ENCODE measurements at places on chromosomes 12 and 14.

GRCh38 chr12:94532490-94533422 lies 73.1 kb upstream of the CEP83 start:
- H3K4me1 ChIP-seq = peaks cover 8% of the 10 kb centered on the region
- H3K36me3 ChIP-seq = no peaks in the 10 kb centered on the region
- H3K4me3 ChIP-seq = no peak overlapping the region
- H3K27me3 ChIP-seq = peaks cover 23% of the 10 kb centered on the region

GRCh38 chr12:1201030-1201429 lies 210.0 kb downstream of the ERC1 start:
- no peak overlapping the region for H3K27ac ChIP-seq
- H3K4me3 ChIP-seq = no peak overlapping the region
- H3K36me3 ChIP-seq = peaks cover 3% of the 10 kb centered on the region
- H3K27me3 ChIP-seq = no peaks in the 10 kb centered on the region

DNA sequence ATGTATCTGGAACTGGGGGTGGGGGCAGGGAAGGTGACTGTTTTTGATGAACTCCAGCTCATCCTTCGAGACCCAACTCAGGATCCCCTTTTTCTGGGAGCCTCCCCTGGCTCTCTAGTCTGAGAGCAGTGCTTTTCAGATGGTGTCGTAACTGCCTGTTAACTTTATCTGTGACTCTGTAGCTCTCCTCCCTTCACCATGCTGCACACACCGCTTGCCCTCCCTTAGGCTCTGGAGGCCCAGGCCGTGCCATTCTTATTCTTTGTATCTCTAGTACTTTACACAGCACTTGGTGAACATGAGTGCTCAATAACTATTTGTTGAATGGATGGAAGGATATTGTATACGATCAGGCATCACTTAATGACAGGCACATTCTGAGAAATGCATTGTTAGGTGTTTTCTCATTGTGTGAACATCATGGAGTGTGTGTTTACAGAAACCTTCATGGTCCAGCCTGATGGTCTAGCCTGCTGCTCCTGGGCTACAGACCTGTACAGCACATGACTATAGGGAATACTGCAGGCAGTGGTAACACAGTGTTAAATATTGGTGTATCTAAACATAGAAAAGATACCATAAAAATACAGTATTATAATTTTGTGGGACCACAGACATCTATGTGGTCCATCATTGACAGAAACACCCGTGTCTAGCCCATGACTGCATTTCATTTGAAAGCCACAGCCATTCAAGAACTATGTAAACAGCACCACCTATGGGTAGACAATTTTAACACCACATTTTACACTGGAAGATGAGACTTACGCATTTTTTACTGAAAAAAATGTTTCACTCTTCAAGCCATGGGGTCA lies 91.8 kb downstream of the EML1 start:
- H3K27me3 ChIP-seq = peaks cover 45% of the 10 kb centered on the region
- H3K27ac ChIP-seq = no peak overlapping the region
- H3K36me3 ChIP-seq = no peaks in the 10 kb centered on the region

DNA sequence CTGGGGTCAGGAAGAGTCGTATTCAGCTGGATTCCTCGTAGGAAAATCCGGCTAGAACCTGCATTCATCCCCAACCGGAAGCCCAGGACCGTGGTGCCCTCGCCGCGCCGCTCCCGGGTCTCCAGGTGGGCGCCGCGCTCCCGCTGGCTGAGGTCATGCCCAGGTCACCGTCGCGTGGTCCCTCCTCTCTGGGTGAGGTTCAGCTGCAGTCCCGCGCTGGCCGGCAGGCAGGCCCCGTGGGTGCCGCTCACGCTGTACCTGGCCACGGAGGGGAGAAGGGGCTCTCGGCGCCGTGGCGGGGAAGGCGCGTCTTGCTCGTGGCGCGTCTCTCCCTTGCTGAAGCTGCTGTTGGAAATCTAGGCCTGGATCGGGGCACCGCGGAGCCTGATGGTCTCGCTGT lies 44.5 kb downstream of the LRTM2 start:
- H3K27me3 ChIP-seq = peaks cover 45% of the 10 kb centered on the region
- H3K27ac ChIP-seq = no peak overlapping the region
- no peak for DNase-seq
- no peak overlapping the region for H3K4me3 ChIP-seq

DNA sequence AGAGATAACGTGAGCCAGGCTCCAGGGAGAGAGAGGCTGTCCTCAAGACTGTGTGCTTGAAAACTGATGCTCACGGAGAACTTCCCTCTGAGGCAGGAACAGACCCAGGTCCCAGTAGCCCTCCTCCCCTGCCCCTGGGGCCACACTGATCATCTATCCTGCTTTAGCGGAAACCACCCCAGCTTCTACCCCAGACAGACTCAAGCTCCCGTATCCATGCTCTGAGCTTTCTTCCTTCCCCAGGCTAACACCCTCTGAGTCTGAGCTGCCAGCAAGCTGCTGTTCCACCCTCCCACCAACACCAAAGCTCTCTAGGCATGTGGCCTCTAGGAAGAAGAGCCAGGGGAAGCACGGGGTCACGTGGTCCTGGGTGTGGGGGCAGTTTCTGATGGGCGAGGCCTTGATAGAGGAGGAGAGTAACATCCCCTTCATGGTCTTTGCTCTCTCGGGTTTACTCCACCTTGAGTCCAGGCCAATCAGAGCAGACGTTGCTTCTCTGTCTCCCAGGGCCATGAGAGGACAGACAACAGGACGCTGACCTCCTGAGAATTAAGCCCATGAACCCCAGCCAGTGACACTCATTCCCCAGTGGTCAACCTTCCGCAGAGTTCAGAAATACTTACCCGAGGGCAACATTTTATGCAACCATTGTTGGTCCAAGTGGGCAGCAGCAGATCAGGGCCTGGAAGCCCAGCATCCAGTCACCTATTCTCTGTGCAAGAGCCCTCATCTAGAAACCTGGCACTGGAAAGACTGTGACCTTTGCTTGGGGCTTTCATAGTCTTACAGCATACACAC lies 1.4 kb downstream of the PCK2 start:
- DNase-seq = no peak
- H3K36me3 ChIP-seq = peaks cover 9% of the 10 kb centered on the region
- peak overlapping the region; percentile 96 for H3K27ac ChIP-seq
- H3K4me1 ChIP-seq = peaks cover 40% of the 10 kb centered on the region
- peak overlapping the region; percentile 94 for H3K4me3 ChIP-seq

GRCh38 chr12:124713436-124714082 lies 146.1 kb upstream of the NCOR2 start:
- no peaks in the 10 kb centered on the region for H3K36me3 ChIP-seq
- H3K4me3 ChIP-seq = peak overlapping the region; percentile 70
- DNase-seq = peak; percentile 42
- H3K4me1 ChIP-seq = peaks cover 23% of the 10 kb centered on the region

- H3K27me3 ChIP-seq = peaks cover 14% of the 10 kb centered on the region
- DNase-seq = no peak
- H3K36me3 ChIP-seq = peaks cover 4% of the 10 kb centered on the region
These were observed 32.4 kb upstream of the ULK1 start for GRCh38 chr12:131862084-131862441.

DNA sequence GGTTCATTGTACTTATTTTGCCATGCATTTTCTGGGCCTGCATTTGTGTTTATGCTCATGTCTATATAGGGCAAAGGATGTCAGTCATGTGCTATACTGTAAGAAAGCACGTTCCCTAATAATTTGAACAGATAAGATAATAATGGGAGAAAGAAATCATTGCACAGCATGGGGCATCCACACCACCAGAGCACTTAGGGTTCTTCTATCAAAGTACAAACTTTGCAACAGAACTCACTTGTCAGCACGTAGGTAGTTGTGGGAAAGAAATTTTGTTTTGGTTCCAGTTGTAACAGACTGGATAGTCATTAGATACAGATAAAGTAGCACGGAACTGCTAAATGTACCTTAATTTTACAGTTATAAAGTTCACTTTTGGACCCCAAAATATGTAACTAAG lies 10.1 kb downstream of the PPP1CC start:
- H3K27ac ChIP-seq = peak overlapping the region; percentile 23
- no peak overlapping the region for H3K4me3 ChIP-seq
- H3K4me1 ChIP-seq = peaks cover 47% of the 10 kb centered on the region
- no peak for DNase-seq
- peaks cover 61% of the 10 kb centered on the region for H3K36me3 ChIP-seq
- no peaks in the 10 kb centered on the region for H3K27me3 ChIP-seq

DNA sequence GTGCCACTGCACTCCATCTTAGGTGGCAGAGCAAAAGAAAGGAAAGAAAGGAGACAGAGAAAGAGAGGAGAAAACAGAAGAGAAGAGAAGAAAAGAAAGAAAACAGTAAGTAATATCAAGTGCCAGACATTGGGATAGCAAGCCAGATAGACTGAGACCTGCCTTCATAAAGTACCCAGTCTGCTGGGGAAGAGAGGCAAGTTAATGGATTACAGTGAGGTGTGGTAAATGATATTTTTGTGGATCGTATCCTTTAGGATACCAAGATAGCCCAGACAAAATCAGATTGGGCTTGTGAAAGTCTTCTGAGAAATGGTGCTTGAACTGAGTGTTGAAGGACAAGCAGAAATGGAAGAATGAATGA lies 1.5 kb upstream of the SPTSSA start:
- H3K27ac ChIP-seq = no peak overlapping the region
- peaks cover 17% of the 10 kb centered on the region for H3K4me1 ChIP-seq
- DNase-seq = no peak
- H3K27me3 ChIP-seq = no peaks in the 10 kb centered on the region
- H3K4me3 ChIP-seq = no peak overlapping the region

- H3K4me3 ChIP-seq = no peak overlapping the region
- no peak for DNase-seq
- H3K4me1 ChIP-seq = no peaks in the 10 kb centered on the region
- H3K36me3 ChIP-seq = no peaks in the 10 kb centered on the region
These were observed 7.3 kb downstream of the STXBP6 start for GRCh38 chr14:25042362-25043299.

- peak; percentile 48 for DNase-seq
- no peaks in the 10 kb centered on the region for H3K27me3 ChIP-seq
- no peak overlapping the region for H3K27ac ChIP-seq
- H3K4me3 ChIP-seq = no peak overlapping the region
- H3K36me3 ChIP-seq = peaks cover 5% of the 10 kb centered on the region
- H3K4me1 ChIP-seq = peaks cover 17% of the 10 kb centered on the region
These were observed 1.1 kb downstream of the SAV1 start for GRCh38 chr14:50666772-50667683.

- H3K27ac ChIP-seq = no peak overlapping the region
- no peak for DNase-seq
- H3K27me3 ChIP-seq = peaks cover 36% of the 10 kb centered on the region
These were observed 203.8 kb downstream of the RBM19 start for GRCh38 chr12:113762155-113762881.

DNA sequence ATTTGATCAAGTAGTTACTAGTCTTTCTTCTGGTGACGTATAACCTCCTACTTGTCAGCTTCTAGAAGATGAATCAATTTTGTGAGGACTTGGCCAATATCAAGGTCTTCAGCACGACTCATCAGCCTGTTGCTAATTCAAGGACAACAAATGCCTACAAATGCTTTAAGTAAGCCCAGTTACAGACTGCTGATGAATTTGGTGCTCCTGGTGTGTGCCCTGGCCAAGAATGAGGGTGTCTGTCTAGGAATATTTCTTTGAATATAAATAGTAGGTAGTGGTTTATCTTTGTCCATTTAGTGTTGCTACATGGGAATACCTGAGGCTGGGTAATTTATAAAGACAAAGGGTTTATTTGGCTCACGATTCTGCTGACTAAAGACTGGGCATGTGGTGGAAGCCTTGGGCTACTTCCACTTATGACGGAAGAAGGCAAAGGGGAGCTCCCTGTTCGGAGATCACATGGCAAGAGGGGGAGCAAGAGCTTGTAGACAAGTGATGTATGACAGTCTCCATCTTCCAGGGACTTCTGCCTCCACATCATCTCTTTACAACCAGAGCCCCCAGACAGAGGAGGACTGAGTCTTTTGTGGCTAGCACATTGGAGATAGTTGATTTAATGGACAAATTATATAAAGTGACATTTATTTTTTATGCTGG lies 180.2 kb downstream of the CRADD start:
- peaks cover 4% of the 10 kb centered on the region for H3K4me1 ChIP-seq
- DNase-seq = no peak
- H3K27me3 ChIP-seq = no peaks in the 10 kb centered on the region
- no peak overlapping the region for H3K27ac ChIP-seq

DNA sequence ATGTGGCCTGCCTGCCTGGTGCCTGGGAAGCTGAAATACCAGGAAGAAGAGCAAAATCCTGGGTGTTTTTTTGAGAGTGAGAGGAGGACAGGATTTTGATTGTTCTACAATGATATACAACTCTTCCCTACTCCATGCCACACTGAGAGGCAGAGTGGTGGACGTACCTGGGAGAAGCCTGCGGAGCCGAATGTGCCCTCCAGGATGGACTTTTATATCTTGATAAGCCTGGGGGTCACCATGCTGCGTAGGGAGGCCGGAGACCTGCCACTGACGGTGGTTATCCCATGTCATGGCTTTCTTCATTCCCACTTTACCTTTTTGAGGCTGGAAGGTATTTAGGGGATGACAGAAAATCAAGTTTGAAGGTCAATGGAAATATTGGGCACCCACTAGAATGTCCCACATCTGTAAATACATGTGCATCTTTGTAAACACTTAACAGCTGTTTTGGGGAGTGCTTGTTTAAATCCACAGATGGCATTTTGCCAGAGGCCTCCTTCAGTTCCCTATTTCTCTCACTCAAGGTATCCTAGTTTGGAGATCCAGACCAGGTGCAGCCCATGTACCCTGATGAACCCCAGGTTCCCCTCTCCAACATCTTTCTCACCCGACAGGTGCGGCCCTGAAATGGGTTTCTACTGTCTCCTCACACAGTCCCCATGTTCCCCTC lies 1.1 kb upstream of the GLT1D1 start:
- no peak overlapping the region for H3K4me3 ChIP-seq
- peaks cover 38% of the 10 kb centered on the region for H3K27me3 ChIP-seq
- H3K36me3 ChIP-seq = peaks cover 1% of the 10 kb centered on the region
- H3K4me1 ChIP-seq = no peaks in the 10 kb centered on the region
- H3K27ac ChIP-seq = no peak overlapping the region
- no peak for DNase-seq

DNA sequence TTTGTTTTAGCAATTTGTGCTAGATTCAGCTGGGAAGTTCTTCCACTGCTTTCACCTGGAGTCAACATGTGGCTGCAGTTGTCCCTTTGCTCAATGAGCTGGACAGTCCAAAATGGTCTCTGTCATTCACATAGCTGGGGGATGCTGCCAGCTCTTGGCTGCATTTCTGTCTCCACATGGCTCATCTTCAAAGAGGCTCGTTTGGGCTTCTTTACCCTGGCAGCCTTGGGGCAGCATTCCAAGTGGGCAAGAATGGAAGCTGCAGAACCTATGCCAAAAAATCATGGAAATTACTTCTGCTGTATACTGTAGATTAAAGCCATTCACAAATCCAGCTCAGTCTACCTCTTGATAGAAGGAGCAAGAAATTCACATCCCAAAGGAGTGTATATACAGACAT lies 199.1 kb downstream of the SLC5A8 start:
- no peaks in the 10 kb centered on the region for H3K27me3 ChIP-seq
- peaks cover 3% of the 10 kb centered on the region for H3K36me3 ChIP-seq
- no peaks in the 10 kb centered on the region for H3K4me1 ChIP-seq

- no peaks in the 10 kb centered on the region for H3K36me3 ChIP-seq
- H3K4me1 ChIP-seq = peaks cover 13% of the 10 kb centered on the region
- peak overlapping the region; percentile 62 for H3K4me3 ChIP-seq
- no peak overlapping the region for H3K27ac ChIP-seq
- H3K27me3 ChIP-seq = no peaks in the 10 kb centered on the region
These were observed 94.7 kb downstream of the SLC2A13 start for GRCh38 chr12:40010899-40011774.

All from central memory CD8-positive, alpha-beta T cell (primary cell).